ENCODE measurements at places on chromosomes 3 and 15.
A peak's percentile ranks its signal among the peaks of the same experiment; 100 is the strongest.

GRCh38 chr15:39884351-39884750 lies 35.7 kb downstream of the GPR176 start:
- DNase-seq = no peak

DNA sequence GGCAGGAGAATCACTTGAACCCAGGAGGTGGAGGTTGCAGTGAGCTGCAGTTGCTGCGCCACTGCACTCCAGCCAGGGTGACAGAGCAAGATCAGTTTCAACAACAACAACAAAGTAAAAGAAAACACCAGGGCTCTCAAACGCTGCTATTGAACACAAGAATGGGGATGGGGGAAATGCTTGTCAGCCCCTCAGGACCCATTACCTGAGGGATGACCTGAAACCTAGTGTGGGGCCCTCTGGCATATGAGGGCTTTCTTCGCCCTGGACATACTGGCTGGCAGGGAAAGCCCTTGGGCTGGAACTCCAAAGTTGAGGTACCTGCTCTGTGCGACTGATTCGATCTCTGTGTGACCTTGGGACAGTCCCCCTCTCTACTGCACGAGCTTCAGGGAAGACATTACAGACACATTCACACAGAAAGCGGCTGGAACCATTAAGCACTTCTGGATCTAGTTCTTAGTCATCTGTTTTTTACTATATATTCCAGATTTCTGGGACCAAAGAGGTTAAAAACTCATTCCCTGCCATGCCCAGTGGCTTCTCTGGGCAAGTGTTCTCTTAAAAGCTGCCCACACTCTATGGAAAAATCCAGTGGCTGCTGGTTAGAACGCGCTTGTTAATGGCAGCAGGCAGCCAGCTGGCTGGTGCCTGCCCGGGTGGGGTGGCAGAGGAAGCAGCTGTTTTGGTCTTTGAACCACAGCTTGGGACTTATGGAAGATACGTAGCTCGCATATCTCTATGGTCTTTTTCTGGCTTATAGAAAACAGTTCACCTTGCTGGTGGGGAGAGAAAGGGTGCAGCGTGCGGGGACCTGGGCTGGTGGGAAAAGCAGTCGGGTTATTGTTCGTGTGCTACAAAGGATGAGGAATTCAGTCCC lies 57.2 kb downstream of the ATP1B3 start:
- DNase-seq = no peak

GRCh38 chr3:73624017-73624820 lies 522 bp downstream of the PDZRN3 start:
- peak; percentile 68 for DNase-seq

DNA sequence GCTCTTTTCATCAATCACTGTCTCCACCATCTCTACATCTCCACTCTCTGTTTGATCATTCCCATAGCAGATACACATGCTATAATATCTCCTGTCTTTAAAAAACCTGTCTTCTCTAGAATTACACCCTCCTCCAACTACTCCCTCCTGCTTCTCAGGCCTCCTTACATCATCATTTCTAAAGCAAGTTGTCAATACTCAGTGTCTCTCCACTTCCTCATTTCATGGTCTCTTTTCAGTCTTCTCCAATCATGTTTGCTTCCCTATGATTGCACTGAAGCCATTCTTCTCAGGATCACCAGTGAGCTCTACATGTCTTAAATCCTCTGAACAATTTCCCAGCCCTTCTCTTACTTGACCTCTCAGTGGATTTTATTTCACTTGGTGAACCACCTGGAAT lies 87.0 kb upstream of the ZNF280D start:
- no peak for DNase-seq

- no peak for DNase-seq
These were observed 19.5 kb downstream of the DLG1 start for GRCh38 chr3:197278933-197279332.

GRCh38 chr3:53501178-53501577 lies 6.8 kb downstream of the CACNA1D start:
- no peak for DNase-seq

GRCh38 chr15:76274821-76275220 lies 36.4 kb downstream of the ETFA start:
- DNase-seq = no peak

DNA sequence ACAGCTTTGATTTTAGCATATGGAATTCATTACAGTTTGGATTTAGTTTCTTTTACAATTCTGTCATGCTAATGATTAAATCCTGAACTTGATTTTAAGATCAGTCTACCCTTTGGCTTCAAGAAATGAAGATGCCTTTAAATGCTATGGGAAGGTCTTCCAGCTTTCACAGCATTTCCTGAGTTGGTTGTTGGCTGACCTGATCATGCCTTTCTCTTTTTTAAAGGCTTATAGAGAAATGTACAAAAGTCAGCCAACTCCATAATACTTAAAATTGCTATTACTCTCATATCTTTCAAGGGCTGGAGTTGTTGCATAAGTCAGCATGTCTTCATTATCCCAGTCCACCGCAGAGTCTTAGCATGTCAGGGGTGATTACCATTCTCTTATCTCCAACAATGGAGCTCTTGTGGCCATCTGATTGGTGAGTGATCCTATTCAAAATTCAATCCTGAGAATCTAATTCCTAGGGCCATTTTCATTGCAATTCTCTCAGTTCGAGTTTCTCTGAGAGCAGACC lies 123.8 kb downstream of the GMNC start:
- DNase-seq = no peak

DNA sequence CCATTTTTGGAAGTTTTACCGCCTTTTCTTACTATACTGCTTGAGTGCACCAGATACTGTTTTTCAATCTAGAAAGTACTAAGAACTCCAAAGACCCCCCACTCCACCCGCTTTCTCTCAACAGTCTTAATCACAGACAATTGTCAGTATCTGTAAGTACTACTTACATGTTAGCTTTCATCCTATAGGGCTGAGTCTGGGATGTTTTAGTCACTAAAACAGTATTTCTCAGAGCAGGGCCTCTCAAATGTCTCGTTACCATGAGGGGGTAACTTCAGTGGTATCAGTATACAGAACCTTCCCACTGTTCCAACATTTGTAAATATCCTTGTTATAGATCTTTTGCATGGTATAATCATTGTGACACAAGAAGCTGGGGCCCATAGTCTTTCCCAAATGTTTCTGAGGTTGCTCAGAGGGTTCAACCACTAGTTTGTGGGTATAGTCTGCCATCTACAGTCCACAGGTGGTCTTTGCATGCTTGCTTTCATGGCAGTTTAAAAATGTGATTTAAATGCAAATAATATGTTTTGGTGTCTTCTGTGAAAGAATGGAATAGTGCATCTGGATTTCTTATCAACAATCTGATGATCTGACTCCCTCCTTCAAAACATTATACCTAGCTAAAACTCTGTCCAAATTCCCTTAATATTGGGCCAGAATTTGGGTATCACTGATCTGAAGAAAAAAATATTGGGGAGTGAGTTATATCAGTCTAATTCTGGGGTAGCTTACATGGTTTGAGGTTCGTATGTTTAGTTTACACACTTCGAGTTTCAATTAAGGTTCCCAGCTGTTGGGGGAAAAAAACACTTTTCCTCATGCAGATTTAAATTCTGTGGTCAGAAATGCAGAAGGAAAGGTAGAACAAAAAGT lies 18.0 kb upstream of the DNAJC13 start:
- peak; percentile 70 for DNase-seq

DNA sequence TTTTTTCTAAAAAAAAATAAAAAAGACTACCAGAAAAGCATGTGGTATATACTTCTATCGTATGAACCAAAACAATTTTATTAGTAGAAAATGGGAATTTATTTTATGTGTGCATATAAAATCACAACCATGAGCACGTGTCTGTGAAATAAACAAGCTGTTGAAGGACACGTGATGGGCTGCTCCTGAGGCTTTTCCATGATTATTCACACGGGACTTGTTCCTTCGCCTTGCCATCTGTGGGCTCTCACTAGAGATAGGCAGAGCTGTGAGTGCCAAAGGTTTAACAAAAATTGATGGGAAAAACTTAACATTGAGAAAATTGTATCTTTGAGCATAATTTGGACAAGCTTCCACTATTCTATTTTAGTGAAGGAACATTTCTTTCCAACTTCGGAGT lies 12.4 kb upstream of the ETV5 start:
- no peak for DNase-seq

DNA sequence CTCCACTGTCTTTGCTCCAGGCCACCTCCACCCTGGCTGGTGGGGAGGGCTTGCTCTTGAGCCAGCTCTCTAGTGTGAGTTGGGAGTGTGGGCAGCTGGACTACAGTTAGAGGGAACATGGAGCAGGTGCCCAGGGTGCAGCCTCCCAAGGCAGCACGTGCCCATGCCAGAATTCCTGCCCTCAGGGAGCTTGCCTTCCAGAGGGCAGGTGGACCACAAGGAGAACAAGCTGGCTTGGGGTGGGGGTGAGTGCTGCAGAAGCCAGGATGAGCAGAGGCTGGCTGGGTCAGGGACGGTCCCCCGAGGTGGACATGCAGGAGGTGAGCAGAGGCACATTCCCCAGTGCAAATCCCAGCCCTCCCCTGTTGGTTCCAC lies 89.5 kb downstream of the VGLL4 start:
- no peak for DNase-seq

DNA sequence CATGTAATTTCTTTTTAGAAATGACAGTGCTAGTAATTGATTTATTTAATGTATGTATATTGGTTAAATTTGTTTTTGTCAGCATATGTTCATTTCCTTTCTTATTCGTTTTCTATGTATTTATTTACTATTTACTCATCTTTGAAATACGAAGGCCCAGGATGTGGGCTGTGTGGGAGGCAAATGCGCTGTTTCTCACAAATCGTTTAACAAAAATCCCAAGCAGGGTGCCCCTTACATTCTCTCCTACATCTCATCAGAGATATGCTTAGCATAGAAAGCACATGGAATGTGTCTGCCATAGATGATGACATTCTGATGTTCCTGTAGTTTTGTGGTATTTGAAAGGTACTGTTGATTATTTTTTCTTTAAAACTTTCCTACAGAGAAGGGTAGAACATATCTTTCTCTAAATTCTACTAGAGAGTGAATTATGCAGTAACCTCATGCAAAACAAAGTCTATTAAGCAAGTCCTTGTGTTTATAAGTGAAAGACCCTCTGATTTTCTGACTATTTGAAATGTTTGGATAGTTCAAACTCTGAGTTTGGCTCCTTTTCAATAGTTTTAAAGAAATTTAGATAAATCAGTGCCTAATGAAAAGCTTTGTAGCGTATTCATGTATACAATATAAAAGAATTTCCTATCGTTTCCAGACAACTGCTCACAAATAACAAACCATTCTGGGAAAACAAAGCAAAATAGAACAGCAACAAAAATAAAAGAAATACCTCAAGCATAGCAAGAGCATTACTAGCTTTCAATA lies 111.1 kb upstream of the VGLL3 start:
- no peak for DNase-seq

DNA sequence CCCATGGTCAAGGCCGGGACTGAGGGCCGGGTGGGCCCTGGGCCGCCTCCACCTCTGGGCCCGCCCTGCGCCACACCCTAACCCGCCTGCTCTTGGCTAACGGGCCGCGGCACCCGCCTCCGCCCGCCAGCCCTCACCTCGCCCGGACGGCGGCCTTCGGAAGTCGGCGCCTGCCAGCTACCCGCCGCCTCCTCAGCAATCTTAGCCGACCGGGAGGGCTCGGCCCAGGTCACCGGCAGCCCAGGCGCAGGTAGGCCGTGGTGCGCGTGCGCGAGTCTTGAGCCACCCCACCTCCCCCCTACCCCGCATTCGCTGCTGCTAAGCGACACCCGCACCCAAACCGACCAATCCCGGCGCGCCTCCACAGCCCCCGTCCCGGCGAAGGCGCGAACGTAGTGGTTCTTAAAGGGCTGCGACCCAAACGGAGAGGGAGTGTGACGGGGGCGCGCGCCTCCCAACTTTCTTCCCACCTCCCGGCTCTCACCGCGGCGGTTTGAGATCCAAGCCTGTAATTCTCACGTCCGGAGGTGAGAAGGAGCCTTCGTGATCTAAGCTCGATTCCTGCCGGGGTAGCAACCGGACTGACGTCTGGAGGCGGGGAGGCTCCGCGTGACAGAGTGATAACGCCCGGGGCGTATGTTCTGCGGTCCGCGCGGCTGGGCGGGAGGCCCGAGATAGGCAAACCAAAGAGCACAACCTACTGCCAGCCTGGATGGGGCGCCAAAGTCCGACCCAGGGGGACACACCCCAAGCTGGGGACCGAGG lies at the start of gene SEC22C:
TSS of gene SEC22C (minus strand) at position 259 of the 765 bp plus-strand sequence. CDS start 12,921 bp downstream, outside the sequence.
- peak; percentile 95 for DNase-seq

- no peak for DNase-seq
These were observed 132.6 kb upstream of the LIPC start for GRCh38 chr15:58298879-58299850.

DNA sequence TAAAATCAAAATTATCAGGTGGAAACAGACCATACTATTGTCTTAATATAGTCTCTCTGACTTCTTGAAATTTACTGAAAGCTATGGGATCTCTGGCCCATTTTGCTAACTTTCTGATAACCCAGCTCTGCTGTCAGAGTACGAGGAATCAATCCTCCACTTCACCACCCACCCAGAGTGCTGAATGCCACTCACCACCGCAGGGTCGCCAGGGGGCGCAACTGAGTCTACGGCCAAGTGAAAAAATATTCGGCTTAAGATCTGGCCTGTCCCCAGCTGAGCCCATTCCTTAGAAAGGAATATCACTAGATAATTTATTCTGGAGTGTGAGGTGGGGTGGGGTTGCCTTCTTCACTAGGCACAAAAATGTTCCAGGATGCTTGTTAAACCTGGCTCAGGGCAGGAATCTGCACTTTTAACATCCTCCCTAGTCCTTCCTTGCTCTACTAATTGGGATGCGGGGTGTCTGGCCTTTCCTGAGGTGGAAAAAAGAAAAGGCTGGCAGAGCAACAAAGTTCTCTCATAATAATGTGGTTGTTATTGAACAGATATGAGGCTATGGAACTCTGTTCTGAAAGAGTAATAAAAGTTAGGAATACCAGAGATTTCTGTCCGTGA lies 520.6 kb downstream of the MFSD1 start:
- peak; percentile 29 for DNase-seq

DNA sequence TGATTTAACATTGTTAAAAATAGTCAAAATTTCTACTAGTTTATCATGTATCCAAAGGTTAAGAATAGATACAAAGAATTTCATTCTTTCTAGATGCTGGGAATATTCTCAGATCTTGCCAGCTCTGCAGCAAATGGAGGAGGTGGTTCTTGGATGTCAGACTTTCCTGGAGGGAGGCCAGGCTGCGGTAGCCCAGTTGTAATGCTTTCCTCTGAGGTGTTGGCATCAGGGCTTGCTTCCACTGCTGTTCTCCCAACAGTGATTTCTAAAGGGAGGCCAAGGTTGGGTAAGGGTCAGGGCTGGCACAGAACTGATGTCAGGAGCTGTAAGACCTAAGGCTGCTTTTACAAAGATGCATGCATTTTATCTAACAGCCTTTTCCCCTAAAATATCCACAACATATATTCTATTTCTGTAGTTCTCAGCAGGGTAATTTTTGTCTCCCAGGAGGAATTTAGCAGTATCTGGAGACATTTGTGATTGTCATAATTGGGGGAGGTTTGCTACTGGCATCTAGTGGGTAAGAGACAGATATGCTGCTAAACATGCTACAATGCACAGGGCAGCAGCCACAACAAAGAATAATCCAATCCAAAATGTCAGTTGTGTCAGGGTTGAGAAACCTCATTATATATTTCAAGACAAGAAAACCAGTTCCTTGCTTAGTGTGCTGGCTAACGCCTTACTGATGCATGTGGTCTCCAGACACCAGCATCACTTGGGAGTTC lies 42.0 kb upstream of the SPTSSB start:
- DNase-seq = no peak

GRCh38 chr3:56075089-56075488 lies 393.2 kb downstream of the ERC2 start:
- no peak for DNase-seq

- no peak for DNase-seq
These were observed 47.7 kb upstream of the DUT start for GRCh38 chr15:48283396-48284145.

Data from epithelial cell of esophagus (primary cell).